ENCODE measurements at places on chromosomes 16 and 17.

DNA sequence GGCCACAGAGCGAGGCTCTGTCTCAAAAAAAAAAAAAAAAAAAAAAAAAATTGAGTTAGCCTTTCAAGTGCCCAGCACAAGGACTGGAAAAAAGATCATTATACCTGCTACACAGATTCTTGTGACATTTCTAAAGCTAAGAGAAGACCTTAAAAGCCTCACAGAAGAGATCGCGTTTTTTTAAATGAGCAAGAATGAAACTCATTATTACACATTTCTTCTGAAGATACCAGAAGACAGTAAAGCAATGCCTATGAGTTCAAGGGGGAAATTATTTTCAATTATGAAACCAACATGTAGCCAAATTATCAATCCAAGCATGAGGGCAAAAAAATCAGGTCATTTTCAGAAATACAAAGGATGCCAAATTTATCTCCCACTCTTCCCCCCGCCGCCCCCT is 56.8 kb downstream of the MED13 start:
- DNase-seq, result no peak

- DNase-seq, result no peak
These were observed 412.2 kb downstream of the ZFHX3 start for GRCh38 chr16:72635694-72636093.

- DNase-seq, result no peak
These were observed 5.7 kb downstream of the LLGL1 start for GRCh38 chr17:18231164-18231563.

- DNase-seq, result no peak
These were observed 58.1 kb downstream of the CYB5B start for GRCh38 chr16:69482410-69482991.

GRCh38 chr17:33118391-33119075 is 126.9 kb downstream of the SPACA3 start:
- no peak for DNase-seq

GRCh38 chr17:21268596-21269188 is 15.5 kb upstream of the NATD1 start:
- no peak for DNase-seq

- no peak for DNase-seq
These were observed 4.8 kb upstream of the COG1 start for GRCh38 chr17:73188011-73188410.

DNA sequence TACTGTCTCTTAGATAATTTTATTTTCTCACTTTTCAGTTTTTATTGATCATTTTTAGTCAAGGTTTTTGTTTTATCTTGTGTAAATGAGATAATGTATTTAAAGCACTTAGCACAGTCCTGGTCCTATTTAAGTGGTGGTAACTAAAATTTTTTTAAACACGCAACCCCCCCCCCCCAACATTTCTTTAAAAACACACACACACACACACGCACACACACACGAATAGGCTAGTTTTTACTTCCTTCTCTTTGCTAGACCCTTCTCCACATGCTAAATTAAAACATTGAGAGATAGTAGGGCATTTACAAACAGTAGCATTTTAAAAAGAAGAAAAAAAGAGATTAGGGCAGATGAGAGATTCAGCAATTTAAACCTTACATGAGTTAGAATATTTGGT is 5.0 kb downstream of the NFATC3 start:
- DNase-seq, result no peak

DNA sequence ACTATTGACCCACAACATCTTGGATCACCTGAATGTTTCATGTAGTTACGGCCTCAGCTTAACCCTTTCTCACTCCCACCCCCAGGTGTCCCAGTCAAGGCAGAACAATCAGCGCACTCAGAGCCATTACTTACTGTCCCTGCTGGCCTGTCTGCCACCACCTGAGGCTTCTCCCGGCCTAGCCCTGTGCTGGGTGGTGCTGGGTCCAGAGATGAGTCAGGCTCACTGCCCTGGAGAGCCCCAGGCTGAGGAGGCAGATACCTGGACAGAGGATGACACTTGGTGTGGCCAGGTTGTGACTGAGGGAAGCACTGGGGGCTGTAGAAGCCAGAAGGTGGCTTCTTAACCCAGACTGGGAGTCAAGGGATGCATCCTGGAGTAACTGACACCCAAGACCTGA is 4.0 kb upstream of the SLC5A2 start:
- no peak for DNase-seq

- no peak for DNase-seq
These were observed 35.4 kb upstream of the ABCC11 start for GRCh38 chr16:48282636-48283263.

GRCh38 chr16:31113121-31114120 is 4.0 kb upstream of the KAT8 start:
- DNase-seq, result no peak

GRCh38 chr17:78252701-78253635 is 21.5 kb downstream of the TMEM235 start:
- no peak for DNase-seq

- DNase-seq, result peak; percentile 18
These were observed 105.1 kb downstream of the CHD9 start for GRCh38 chr16:53159781-53160436.

GRCh38 chr17:50922107-50922506 is 56.0 kb upstream of the TOB1 start:
- DNase-seq, result no peak

DNA sequence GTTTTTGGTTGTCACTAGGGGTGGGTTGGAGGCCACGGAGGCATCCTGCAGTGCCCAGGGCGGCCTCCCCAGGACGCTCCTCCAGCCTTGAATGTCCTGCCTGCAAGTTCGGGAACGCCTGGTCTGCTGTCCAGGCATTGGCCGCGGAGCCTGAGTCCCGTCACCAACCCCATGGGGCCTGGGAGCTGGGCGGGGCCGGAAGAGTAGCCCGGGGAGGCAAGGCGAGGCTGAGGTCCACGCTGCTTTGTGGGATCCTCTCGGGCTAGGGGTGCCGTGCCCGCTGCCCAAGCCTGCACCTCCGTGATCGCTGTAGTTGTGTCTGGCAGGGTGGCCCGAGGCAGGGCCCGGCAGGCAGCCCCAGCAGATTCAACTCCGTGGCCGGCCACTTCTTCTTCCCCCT is 12.8 kb downstream of the TELO2 start:
- DNase-seq, result no peak

DNA sequence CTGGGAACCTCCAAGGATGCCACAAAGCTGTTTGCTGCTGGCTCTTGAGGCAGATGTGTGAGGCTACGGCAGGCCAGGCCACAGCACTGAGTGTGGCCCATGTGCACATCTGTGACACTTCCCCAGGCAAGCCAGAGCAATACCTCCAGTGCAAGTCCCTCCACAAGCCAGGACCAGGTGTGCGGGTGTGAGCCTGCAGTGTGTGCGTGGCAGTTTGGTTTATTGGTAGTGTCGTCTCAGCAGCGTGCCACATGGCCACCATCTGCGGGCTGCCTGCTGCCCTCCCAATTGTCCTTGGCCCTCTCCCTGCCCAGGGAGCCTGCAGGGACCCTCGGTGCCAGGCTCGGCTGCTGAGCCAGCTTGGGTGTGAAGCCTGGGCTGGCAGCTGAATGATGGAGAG is 9.9 kb upstream of the SREBF1 start:
- no peak for DNase-seq

GRCh38 chr17:60599620-60600489 is at the start of gene PPM1D:
PPM1D (plus strand) TSS chr17:60600193; CDS start chr17:60600415, 222 bp downstream.
- DNase-seq, result peak; percentile 98

DNA sequence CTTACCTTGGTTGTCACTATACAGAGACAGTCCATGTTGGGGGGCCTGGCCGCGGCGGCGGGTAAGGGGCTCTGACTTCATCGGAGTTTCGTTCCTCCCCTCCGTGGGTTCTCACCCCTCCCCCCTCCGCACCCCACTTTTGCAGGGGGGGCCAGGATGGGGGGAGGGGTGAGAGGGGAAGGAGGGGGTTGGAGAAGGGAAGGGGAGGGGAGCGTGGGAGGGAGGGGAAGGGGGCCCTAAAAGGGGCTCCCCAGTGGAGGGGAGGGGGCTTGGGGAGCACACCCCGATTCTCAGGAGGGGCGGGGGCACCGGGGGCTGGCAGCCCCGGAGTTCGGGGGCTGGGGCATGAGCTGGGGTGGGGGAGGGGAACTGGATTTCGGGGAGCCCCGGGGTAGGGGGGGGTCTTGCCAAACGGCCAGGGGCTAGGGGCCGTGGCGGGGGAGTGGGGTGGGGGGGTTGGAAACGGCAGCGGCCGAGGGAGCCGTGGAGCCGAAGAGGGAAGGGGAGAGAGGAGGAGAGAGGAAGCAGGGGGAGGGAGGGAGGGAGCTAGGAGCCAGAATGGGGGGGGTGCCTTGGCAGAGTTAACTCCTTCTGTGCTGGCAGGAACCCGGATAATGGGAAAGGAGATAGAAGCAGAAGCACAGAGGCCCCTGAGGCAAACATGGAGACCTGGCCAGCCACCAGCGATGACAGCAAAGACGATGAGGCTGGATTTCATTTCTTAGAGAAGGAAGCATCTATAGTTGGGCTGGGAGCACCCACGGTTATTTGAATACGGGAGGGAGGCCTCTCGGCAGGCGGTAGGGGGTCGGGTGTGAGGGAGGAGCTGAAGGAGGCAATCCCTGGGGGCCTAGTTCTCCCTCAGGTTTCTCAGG is 2.3 kb downstream of the DLG4 start:
- DNase-seq, result no peak

GRCh38 chr17:51643702-51644490 is 383.6 kb downstream of the UTP18 start:
- no peak for DNase-seq
